ENCODE measurements at places on chromosomes 6 and 20.

GRCh38 chr20:33092361-33092760, 12.9 kb downstream of the BPIFB4 start:
- no peak for DNase-seq

DNA sequence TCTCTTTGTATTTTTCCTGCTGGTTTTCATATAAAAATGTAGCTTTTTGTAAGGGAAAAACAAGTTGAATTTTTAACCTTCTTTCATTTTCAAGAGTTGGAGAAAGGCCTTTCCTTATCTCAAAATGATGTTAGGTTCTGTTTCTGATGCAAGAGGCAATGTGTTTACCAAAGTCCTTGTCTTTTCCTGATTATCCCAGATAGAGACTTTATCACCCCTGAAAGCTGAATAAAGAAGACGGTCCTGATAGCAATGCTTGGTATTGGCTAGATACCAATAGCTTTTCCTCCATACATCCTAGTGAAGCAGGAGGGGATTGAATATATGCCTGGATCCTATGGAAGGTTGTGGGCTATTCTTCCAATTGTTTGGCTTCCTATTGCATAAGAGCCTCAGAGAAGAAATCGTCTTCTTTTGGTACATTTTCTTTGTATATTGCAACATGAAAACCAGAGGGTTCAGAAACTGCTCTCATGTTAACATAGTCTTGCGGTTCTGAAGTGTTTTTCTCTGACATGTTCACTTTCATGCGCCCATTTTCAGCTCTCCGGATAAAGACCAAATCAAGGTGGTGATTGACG, 5.5 kb downstream of the PNLDC1 start:
- DNase-seq = no peak

DNA sequence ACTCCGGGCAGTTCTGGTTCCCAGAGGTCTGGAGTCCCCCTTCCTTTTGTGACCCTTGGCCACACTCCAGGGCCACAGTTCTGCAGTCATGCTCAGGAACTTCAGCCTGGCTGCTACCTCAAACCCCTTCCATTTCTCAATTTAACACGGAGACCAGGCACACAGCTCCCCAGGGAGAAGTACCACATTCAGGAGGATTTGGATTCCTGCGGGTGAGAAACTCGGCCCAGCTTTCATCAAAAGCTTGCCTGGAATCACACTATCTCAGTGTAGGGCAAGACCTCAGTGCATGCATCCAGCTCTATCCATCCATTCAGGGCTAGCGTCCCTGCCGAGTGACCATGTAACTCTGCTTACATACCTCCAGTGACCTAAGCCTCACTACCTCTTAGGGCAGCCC, 16.8 kb upstream of the IP6K3 start:
- DNase-seq = no peak

GRCh38 chr20:17262786-17263185, 35.9 kb downstream of the PCSK2 start:
- DNase-seq = no peak

GRCh38 chr20:44247586-44248409, 690 bp downstream of the GDAP1L1 start:
- DNase-seq = no peak

DNA sequence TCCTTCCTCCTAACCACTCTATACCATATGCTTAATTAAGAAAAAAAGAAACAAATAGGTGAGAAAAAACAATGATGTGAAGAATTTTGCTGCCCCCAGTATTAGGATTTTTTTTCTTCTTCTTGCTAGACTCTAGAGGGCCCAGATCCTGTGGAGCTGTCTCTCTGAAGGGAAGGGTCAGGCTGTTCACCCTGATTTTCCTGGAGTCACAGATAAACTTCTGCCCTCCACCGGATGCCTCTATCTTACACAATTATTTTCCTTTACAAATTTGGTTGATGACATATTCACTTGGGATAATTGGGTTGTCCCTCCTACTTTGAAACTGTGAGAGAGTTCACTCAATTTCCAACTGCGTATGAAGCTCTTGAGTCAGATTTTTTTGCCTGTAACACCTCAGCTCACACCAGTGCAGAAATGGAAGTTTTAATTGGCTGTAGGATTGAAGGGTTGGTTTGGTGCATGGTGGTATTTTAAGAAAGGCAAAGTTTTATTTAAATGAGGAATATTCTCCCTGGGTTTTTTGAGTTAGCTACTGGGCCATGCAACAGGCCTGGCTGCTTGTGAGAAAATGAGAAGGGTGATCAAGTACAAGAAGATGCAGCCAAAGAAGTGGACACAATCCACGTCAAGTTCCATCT, 73.7 kb upstream of the ESR1 start:
- no peak for DNase-seq

DNA sequence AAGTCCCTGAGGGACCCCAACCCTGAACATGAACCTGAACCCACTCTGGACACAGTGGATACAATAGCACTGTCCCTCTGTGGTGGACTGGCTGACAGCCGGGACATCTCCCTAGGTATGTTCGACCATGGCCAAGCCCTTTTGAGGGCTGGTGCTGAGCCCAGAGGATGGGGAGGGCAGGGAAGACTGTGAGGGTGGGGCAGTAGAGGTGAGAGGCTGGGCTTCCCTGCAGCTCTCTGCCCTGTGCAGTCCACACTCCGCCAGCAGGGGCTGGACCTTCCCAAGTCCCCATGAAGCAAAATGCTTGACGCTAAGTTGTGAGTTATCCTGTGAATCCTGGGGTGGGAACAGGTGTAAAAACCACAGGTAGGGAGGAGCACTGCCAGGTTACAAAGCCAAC, 11.5 kb downstream of the LPIN3 start:
- no peak for DNase-seq

GRCh38 chr6:62775427-62776022, 435.7 kb upstream of the FKBP1C start:
- DNase-seq = no peak

DNA sequence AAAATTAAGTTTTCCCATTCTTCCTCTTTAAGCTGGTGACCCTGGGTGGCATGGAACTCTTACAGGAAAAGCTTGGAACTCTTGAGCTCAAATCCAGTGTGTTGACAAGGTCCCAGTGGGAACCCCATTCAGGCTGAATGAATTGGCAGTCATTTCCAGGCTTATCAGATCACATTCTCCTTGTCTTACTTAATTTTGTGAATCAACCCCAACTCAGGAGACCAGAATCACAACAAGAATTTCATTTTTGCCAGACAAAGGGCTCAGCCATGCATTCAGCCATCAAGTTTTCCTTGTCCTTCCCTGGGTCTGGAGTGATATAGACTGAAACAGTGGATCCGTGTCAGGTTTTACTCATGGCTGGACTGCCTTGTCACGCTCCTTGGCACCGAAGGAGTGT, 92.1 kb upstream of the EEF1E1 start:
- DNase-seq = no peak

GRCh38 chr6:152595499-152595898, 41.7 kb downstream of the SYNE1 start:
- DNase-seq = no peak

GRCh38 chr20:64161356-64162238, 2.7 kb upstream of the MYT1 start:
- DNase-seq = no peak

DNA sequence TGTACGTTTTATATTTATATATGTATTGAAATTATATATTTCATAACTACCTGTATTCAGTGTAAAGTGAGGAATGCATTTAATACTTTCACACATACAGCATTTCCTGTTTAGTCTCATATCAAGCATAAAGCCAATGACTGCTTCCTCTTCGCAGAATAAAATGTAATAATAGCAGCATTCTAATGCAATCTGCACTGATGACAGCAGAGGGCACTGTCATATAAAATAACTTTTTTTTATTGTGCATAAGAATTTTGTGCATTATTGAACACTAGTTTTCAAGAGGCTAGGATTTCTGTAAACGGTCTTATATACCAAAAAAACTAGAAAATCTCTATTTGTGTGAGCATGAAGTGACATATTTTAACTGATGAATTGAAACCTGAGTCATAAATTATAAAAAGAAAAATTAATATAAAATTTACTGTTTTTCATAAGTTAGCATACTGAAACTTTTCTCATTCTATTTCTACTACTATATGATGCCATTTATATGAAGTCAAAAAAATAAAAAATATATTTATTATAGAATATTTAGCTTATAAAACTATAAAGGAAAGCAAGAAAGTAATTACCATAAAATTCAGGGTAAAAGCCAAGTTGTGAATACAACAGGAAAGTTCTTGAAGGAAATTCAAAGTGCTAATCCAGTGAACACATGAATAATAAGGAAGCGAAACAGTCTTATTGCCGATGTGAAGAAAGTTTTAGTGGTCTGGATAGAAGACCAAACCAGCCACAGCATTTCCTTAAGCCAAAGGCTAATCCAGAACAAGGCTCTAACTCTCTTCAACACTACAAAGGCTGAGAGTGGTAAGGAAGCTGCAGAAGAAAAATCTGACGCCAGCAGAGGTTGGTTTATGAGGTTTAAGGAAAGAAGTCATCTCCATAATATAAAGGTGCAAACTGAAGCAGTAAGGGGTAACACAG, 36.3 kb downstream of the RNF146 start:
- peak; percentile 69 for DNase-seq

DNA sequence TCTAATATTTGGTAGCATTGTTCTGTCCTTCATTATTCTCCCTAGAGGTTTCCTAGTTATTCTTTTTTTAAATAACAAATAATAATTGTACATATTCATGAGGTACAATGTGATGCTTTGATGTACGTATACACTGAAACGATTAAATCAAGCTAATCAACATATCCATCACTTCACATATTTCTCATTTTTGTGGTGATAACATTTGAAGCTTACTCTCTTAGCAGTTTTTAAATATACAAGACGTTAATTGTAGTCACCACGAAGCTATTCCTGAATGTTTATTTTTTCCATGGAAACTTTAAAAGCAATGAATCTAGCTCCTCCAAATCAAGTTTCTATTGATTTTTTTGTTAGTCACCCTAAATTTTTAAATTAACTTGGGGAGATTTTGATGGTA, 116.5 kb upstream of the PRND start:
- DNase-seq = no peak

DNA sequence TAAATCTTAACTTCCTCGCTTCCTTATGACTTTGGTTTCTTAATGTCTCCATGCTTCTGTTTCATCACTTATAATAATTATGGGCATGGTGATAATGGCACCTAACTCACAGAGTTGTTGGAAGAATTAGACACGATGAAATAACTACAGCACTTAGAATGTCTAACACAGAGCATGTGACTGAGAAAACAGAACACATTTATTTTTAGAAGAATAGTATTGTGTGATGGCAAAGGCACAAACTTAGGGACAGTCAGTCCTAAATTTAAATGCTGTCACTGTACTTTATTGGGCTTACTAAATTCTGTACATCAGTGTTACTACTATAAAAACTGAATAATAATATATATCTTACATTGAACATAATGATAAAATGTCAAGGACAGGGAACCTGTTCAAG, 391.1 kb upstream of the JAG1 start:
- no peak for DNase-seq

DNA sequence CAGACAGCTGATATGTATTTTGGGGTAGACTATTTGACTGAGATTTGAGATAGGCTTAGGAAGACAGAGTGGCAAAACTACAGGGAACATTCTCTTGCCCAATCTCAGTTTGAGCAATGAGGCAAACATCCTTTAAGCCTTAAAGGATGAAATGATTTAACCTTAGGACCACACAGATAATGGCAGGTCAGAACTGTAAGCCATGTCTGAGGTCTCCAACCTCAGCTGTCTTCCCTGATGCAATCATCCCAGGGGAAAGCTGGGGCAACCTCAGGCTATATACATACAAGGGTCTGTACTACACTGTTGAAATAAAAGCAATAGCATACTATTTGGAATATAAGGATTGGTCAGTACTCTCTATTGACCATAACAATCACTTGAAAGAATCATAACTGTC, 83.8 kb upstream of the NUP153 start:
- no peak for DNase-seq

- no peak for DNase-seq
Measured at GRCh38 chr6:62390401-62390800, 104.4 kb upstream of the KHDRBS2 start.

- no peak for DNase-seq
Measured at GRCh38 chr6:53175027-53175426, 26.4 kb upstream of the GCM1 start.
